ENCODE measurements at places on chromosomes 7 and 10. TPM values are rescaled to one million over a fixed set of nuclear protein-coding genes. Genes with fewer than 3 reads are reported as not detected.

Gene ZNF853
- total RNA-seq, result 4.8 TPM

Gene C7orf33
- total RNA-seq, result not detected

Gene SBDS
- 100 TPM for total RNA-seq

Gene NME8
- not detected for total RNA-seq

Gene PDE1C
- total RNA-seq, result under 0.01 TPM

Gene ANKRD2
- 0.44 TPM for total RNA-seq

Gene PTN
- not detected for total RNA-seq

Gene WDFY4
- 0.87 TPM for total RNA-seq

Gene SAMD9
- total RNA-seq, result 12.5 TPM

Gene ADAM12
- total RNA-seq, result 0.65 TPM

Gene CHST3
- 5.4 TPM for total RNA-seq

Gene CFAP46
- total RNA-seq, result 0.20 TPM

Gene CCL24
- total RNA-seq, result not detected

Gene C10orf105
- total RNA-seq, result not detected
